ENCODE measurements at places on chromosomes 7 and 10.

- no peak for DNase-seq
Measured at GRCh38 chr10:129494740-129495139, 27.7 kb downstream of the MGMT start.

DNA sequence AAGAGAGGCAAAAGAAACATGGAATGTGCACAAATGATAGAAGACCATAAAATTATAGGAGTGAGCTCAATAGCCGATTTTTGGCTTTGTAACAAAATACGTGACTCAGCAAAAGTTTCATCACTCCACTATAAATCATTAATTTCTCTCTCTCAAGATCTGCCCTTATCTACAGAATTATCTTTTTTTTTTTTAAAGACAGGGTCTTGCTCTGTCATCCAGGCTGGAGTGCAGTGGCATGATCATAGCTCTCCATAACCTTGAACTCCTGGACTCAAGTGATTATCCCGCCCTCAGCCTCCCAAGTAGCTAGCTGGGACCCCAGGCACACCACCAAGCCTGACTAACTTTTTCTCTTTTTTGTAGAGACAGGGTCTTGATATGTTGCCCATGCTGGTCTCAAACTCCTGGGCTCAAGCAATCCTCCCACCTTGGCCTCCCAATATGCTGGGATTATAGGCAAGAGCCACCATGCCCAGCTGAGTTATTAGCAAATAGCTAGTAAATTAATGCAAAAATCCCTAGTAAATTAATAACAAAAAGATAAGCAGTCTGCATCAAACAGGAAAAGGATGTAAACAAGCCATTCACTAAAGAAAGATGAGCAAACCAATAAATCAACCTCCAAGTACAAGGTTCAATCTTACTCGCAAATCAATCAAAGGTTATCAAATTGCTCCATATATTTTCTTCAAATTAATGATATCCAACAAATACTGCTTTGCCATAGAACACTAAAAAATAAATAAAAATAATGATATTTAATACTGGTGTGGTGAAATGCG is 450.7 kb downstream of the PARD3 start:
- no peak for DNase-seq

GRCh38 chr10:124641282-124642087 is 102.7 kb downstream of the FAM53B start:
- DNase-seq: peak; percentile 82

DNA sequence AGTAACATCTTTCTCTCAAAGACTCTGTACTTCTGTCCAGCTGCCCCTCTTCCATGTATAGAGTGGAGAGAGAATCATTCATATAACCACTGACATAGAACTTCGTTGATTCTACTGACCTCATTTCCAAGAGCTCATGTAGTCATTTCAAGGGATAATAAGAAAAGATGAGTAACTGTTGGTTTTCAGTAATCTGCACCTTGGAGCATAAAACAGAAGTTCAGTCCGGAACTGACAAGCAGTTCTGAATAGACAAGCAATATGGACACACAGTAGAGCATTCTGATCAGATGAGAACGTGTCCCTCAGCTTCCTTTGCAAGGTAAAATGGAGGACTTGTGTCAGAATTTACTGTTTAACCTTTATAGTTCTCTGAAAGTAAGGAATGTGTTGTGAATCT is 847.1 kb downstream of the REEP3 start:
- no peak for DNase-seq

- DNase-seq: peak; percentile 44
Measured at GRCh38 chr10:103661198-103661950, 167.9 kb downstream of the NEURL1 start.

DNA sequence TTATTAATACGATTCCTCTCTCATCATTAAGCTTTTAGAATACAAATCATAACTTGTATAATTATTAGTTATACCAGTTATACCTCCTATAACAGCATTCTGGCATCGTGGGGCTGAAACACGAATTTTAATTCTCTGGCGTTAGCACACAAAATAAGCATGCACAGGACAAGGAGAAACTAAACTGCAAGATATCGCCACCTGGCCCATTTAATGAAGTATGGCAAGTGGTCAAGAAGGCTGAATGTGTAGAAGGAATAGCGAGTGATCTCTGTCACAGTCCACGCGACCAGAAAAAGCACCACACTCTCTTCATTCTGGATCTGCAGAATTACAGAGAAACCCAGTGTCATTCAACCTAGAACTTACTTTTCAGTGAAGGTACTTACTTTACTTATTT is 18.1 kb downstream of the HACD1 start:
- no peak for DNase-seq

- no peak for DNase-seq
Measured at GRCh38 chr7:136102881-136103280, 125.7 kb upstream of the MTPN start.

DNA sequence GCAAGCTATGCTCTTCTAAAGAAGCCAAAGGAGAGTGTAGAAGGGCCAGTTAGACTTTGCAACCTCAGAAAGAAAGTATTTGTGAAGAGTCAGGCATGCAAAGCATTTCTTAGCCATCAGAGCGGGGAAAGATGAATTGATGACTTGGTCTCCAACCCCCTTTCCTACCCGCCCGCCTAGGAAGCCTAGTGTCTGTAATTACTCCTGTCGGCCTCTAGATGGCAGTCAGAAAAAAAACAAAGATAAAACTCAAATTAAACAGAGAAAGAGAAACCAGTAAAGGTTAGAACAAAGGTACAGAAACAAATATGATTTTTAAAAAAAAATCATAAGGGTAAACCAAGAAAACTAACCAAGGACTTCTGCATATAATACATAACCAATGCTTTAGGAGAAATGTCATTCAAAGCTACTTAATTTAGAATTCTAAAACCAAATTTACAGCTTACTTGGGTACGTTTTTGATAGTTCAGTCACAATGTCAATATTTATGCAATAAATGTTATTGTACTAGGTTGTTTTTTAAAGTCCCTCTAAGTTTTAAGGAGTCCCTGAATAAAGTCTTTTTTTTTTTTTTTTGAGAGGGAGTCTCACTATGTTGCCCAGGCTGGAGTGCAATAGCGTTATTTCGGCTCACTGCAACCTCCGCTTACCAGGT is 97.6 kb downstream of the LYZL1 start:
- DNase-seq: no peak

Measured in T-helper 2 cell (primary cell).